A549 treated with dexamethasone at 1 μM for 4 hours (cell line): ENCODE measurements at places on chromosomes 5 and 9. TPM values are rescaled to one million over a fixed set of nuclear protein-coding genes. Genes with fewer than 3 reads are reported as not detected.

CDKN2B-AS1 gene
- total RNA-seq, result not detected in 5 replicates

DIRAS2 gene
- 0.02 TPM in 2 of 5 replicates, not detected in the others for total RNA-seq

CATSPER3 gene
- 0.21 to 0.49 TPM (median 0.37 TPM) in 5 replicates for total RNA-seq

LURAP1L gene
- total RNA-seq, result 22.6 to 29.2 TPM (median 27.1 TPM) in 5 replicates

APBA1 gene
- total RNA-seq, result 0.13 to 0.68 TPM (median 0.15 TPM) in 5 replicates

SNCB gene
- total RNA-seq, result 0.95 to 1.7 TPM (median 1.3 TPM) in 5 replicates

SOWAHA gene
- 0.05 to 0.18 TPM (median 0.12 TPM) in 5 replicates for total RNA-seq

PCDHA7 gene
- total RNA-seq, result 0.07 to 0.16 TPM (median 0.12 TPM) in 5 replicates

CTSV gene
- 11.4 to 16.3 TPM (median 13.3 TPM) in 5 replicates for total RNA-seq

MARCHF11 gene
- not detected in 5 replicates for total RNA-seq

LTC4S gene
- 0.18 to 0.27 TPM (median 0.21 TPM) in 4 of 5 replicates, not detected in the other for total RNA-seq

LECT2 gene
- total RNA-seq, result not detected in 5 replicates

SHC3 gene
- total RNA-seq, result 0.17 to 0.39 TPM (median 0.22 TPM) in 5 replicates

EGFLAM gene
- total RNA-seq, result 0.18 to 0.47 TPM (median 0.20 TPM) in 5 replicates

TMEM171 gene
- 4.3 to 5.6 TPM (median 4.9 TPM) in 5 replicates for total RNA-seq

GNG10 gene
- 43.3 to 59.7 TPM (median 52.6 TPM) in 5 replicates for total RNA-seq

SHISAL2B gene
- total RNA-seq, result not detected in 5 replicates

CD274 gene
- total RNA-seq, result 1.1 to 2.1 TPM (median 1.3 TPM) in 5 replicates

TMEM174 gene
- total RNA-seq, result not detected in 5 replicates

ARID3C gene
- total RNA-seq, result 0.17 to 0.25 TPM (median 0.20 TPM) in 5 replicates

TYRP1 gene
- not detected in 5 replicates for total RNA-seq

TEX48 gene
- not detected in 5 replicates for total RNA-seq

ZBED3 gene
- 3.5 to 4.4 TPM (median 4.1 TPM) in 5 replicates for total RNA-seq

HRH2 gene
- 0.34 to 0.69 TPM (median 0.55 TPM) in 5 replicates for total RNA-seq

CTXN3 gene
- total RNA-seq, result not detected in 5 replicates

TICAM2 gene
- 0.87 to 1.5 TPM (median 1.1 TPM) in 5 replicates for total RNA-seq

DUSP1 gene
- 469 to 620 TPM (median 589 TPM) in 5 replicates for total RNA-seq

GABRA6 gene
- not detected in 5 replicates for total RNA-seq

PCDHB4 gene
- 0.02 to 0.12 TPM (median 0.02 TPM) in 3 of 5 replicates, not detected in the others for total RNA-seq

SLC46A2 gene
- not detected in 5 replicates for total RNA-seq

PCDHGB7 gene
- 0.02 to 0.11 TPM (median 0.07 TPM) in 5 replicates for total RNA-seq

KIF4B gene
- 0.01 to 0.02 TPM in 2 of 5 replicates, not detected in the others for total RNA-seq
